ENCODE measurements at places on chromosomes 5 and 9. TPM values are rescaled to one million over a fixed set of nuclear protein-coding genes. Genes with fewer than 3 reads are reported as not detected.
A peak's percentile ranks its signal among the peaks of the same experiment; 100 is the strongest.

GRCh38 chr5:149831492-149831891 is 101.4 kb downstream of the PPARGC1B start:
- no peak for DNase-seq

GRCh38 chr9:71624728-71625127 is 143.6 kb downstream of the CEMIP2 start:
- no peak for DNase-seq

DNA sequence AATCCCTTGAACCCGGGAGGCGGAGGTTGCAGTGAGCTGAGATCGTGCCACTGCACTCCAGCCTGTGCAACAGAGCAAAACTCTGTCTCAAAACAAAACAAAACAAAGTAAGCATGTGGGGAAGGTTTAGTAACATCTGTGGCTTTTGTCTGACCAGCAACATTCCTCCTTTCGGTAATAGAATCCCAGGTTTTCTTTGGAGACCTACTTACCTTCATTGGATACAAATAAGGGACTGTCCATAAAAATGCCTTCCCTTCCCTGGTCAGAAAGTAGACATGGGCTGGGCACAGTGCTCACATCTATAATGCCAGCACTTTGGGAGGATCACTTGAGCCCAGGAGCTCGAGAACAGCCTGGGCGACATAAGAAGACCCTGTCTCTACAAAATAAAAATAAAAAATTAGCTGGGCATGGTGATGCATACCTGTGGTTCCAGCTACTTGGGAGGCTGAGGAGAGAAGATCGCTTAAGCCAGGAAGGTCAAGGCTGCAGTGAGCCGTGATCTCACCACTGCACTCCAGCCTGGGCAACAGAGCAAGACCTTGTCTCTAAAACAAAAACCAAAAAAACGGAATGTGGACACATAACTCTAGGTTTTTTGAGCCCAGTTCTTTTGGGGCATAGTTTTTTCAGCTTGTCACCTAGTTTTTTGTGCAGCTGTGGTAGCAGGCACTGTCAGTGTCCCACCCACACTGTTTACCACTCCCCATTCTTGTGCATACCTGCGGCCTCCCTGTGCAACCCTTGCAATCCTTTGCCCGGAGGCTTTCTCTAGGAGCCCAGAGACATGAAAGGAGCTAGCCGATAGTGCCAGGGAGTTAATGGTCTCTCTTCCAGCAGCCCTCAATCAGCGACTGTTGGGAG is 9.0 kb upstream of the SPINK4 start:
- no peak for DNase-seq

DNA sequence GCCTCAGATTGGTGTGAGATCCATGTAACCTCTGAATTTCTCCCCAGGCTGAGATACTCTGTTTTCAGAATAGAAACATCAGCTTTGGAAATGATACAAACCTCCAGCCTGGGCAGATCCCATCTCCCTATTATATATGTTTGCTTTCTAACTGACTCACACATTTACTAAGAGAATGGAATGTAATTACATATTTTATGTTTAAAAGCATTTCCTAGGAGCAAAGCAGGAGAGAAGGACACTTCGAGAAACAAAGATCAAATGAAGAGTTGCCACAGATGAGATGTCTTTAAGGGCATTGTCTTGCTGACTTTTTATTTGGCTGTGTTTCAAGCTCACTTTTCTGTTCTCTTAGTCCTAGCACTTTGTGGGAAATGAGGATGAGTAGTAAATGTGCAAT is 96.3 kb downstream of the CDH18 start:
- no peak for DNase-seq

- DNase-seq = no peak
Measured at GRCh38 chr5:175866377-175866907, 4.9 kb upstream of the CPLX2 start.

DNA sequence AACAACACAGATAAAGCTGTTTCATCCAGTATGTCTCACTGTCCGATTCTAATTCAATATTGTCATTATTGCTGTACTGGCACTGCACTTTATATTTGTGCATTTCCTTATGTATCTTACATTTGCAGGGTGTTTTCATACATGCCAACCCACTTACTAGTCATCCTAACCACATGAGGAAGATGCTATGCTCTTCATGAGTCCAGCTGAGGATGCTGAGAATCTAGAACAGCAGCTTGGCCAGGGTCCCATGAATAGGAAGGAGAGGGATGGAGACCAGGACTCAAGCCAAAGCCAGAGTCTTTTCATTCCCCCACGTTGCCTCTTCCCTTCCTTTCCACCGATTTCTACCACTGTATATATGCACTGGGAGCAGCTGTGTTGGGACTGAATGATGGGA is 292.8 kb upstream of the KLF4 start:
- DNase-seq = peak; percentile 22

GRCh38 chr9:78985084-78985738 is 586.6 kb upstream of the TLE4 start:
- DNase-seq = no peak

GRCh38 chr5:141343953-141344463 is 379 bp downstream of the PCDHGA3 start:
- no peak for DNase-seq

- DNase-seq = no peak
Measured at GRCh38 chr9:14823800-14824199, 86.4 kb downstream of the FREM1 start.

DNA sequence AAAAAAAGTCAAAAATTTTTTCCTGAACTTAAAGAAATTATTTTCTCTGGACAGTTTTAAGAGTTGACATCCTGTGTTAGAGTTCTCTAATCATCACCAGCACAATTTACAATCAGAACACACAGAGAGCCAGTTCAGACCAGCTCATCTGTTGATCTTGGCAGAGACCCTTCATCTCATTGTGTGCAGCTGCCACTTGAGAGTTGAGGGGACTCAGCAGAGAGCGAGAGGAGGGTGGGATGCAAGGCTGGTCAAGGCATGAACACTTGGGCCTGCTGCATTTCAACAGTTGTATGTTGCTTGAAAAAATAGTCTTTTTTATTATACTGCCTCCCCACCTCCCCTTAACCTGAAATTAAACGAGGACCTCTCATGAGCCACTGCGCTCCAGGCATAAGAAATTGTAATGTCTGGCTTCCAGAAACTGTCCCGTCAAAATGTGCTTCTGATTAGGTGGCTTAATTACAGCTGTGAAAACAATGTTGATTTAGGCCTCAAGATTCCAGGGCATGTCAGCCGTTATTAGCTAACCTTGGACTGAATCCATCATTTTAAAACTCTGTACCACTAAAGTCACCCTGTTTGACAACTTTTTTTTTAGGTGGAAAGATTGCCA is 383.6 kb downstream of the CCDC171 start:
- no peak for DNase-seq

- no peak for DNase-seq
Measured at GRCh38 chr5:35009019-35009418, 38.7 kb downstream of the AGXT2 start.

GRCh38 chr5:173413471-173413982 is 85.3 kb upstream of the STC2 start:
- no peak for DNase-seq

- no peak for DNase-seq
Measured at GRCh38 chr5:170200876-170201275, 31.9 kb upstream of the C5orf58 start.

DNA sequence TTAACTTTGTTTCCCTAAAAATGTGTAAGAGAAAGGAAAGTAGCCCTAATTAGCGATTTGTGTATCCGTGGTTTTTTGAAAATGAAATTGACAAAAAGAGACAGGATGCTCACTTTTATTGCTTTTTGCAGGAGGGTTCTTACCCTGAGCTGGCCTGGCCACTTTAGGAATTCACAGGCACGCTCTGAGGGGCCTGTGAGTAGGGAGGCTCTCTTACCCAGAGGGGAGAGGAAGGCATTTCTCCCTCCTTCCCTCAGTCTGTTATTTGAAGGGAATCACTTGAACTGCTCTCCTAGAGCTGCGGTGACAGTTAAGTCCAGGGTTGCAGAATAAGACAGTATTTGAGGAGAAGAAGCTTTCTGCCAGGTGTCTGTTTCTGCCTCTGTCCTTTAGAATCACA is 16.7 kb downstream of the PIK3R1 start:
- DNase-seq = no peak

DNA sequence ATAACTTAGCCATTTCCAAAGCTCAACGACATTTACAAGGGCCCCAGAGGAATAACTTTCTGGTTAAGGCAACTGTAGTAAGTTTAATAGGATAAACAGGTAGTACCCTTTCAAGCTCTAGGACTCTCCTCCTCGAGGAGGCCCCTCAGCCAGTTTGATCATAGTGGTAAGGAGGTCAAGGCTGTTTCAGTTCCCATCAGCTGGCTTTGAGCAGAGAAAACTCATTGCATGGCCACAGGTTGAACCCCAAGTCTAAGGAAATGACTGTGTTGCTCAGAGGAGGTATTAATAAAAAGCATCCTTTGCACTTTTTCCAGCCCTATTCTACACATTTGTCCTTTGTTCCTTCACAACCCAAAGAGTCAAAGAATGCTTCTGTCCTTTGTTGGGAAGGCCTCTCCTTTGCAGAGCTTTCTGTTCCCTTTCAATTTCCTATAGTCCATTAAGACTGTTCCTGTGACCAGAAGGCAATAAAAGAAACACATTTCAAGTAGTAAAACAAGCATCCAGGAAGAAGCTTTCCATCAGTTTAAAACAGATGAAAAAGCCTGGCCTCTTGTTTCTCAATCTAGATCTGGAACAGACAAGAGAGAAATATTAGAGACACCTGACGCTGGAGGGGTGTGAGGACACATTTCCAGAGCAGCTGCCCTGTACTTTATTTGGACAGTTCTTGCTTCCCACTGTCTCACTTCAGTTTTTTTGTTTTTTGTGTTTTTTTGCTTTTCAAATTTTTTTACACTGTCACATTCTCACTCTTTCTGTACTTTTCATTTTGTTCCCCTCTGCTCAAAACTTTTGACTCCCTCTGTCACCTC is 54.1 kb downstream of the PRRC1 start:
- no peak for DNase-seq

- DNase-seq = no peak
Measured at GRCh38 chr5:137575847-137576246, 76.7 kb upstream of the SPOCK1 start.

DNA sequence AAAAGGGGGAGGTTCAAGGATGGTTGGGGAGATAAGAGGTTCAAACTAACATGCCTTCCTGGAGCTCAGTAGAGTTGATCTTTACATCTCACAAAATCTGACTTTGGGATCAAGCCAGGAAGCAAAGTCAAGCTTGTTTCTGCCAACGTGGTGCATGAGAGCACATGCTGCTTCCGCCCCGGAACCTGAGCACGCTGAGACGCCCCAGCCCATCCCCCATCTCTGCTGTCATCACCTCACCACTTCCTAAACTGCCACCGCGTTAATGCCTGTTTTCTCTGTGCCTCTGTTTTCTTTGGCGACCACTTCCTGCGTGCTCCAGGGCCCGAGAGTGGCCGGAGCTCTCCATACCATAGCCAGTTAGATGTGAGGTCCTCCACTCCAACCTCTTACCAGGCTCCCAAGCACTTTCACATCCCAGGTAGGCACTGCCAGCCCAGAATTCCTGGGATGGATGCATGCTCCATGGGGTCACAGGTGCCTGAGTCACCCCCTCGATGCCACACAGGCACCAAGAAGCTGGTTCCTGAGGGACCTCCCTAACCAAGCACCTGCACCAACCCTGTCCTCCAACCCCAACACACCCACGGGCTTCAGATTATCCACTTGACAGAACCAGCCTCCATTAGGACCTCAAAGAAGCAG is 31.2 kb upstream of the AFAP1L1 start:
- DNase-seq = peak; percentile 77

- DNase-seq = no peak
Measured at GRCh38 chr9:10208691-10209069, 404.1 kb downstream of the PTPRD start.

DNA sequence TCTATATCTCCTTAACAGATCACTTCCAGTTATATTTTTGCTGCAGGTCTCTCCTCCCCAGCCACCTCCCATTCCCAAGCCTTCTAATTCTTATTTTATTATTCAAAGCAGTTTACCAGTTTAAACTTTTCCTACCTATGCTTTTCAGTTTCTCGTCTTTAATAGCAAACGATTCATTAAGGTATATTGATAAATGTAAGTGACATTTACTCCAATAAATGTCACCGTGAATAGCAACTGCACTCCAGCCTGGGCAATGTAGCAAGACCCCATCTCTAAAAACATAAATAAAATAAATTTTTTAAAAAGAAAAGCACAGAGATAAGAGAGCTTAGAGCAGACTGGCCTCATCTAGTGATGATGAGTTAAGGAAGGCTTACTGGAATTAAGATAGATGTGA is 42.6 kb downstream of the ARRDC3 start:
- no peak for DNase-seq

- no peak for DNase-seq
Measured at GRCh38 chr5:173029499-173029921, 26.6 kb upstream of the CREBRF start.

DNA sequence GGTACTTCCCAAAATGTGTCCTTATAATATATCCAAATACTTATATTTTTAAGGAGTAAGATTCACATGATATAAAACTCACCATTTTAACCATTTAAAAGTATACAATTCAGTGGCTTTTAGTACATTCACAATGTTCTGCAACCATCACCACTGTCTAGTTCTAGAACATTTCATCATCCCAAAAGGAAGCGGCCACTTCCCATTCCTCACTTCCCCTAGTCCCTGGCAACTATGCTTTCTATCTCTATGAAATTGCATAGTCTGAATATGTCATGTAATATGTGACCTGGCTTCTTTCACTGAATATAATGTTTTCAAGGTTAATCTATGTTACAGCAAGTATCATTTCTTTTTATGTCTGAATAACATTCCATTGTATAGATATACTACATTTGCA is 615.1 kb upstream of the SGCD start:
- DNase-seq = no peak

- DNase-seq = no peak
Measured at GRCh38 chr9:35858458-35858857, 11.7 kb downstream of the OR13J1 start.

Gene ZNF367
- 1.6 TPM for polyA plus RNA-seq

Gene KCNIP1
- polyA plus RNA-seq = 0.61 TPM

Gene SPATA31C1
- not detected for polyA plus RNA-seq

Gene TRAF1
- polyA plus RNA-seq = 6.8 TPM

Gene ARL14EPL
- polyA plus RNA-seq = not detected

Gene KCTD16
- polyA plus RNA-seq = not detected

Gene AQP7
- polyA plus RNA-seq = 1.5 TPM

Gene STPG3
- polyA plus RNA-seq = not detected

Gene OBP2B
- polyA plus RNA-seq = not detected

Gene DNAH5
- polyA plus RNA-seq = 0.56 TPM
